ENCODE measurements at places on chromosomes 12 and 14. TPM values are rescaled to one million over a fixed set of nuclear protein-coding genes. Genes with fewer than 3 reads are reported as not detected.

DNA sequence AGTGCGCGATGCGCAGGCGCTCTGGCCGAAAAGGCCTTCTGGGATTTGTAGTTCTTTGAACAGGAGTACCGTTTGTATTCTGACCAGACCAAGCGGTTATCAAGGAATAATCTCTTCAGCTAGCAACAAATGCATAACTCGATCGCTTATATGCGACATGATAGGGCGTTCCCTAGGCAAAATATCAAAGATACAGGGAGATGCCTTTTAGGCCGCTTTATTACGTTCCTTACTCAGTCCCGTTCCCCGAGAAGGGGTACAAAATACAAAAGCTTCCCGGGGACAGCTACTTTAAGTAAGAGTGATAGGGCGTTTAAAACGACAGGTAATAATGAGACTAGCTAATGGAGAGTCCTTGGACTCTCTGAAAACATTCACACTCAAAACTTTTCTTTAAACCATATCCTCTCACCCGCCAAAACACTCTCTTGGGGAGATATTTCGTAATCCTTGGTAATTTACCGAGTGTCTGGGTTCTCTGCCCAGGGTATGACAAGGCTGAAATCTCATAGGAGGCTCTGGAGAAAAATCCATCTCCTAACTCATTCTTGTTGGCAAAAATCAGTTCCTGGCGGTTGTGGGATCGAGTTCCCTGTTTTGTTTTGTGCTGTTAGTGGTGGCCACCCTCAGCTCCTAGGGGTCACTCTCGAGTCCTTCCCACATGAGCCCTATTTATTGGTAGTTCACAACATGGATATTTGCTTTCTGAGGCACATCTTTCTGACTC is 412 bp upstream of the SNW1 start:
- no peak for DNase-seq

GRCh38 chr12:69338120-69338859 is 9.9 kb upstream of the LYZ start:
- no peak for DNase-seq

KCNC2 gene
- 21.1 TPM for total RNA-seq

GRCh38 chr12:13008741-13009380 is 8.8 kb upstream of the HEBP1 start:
- DNase-seq: no peak

- DNase-seq: no peak
These were observed 14.7 kb upstream of the LPCAT3 start for GRCh38 chr12:7032990-7033389.

DNA sequence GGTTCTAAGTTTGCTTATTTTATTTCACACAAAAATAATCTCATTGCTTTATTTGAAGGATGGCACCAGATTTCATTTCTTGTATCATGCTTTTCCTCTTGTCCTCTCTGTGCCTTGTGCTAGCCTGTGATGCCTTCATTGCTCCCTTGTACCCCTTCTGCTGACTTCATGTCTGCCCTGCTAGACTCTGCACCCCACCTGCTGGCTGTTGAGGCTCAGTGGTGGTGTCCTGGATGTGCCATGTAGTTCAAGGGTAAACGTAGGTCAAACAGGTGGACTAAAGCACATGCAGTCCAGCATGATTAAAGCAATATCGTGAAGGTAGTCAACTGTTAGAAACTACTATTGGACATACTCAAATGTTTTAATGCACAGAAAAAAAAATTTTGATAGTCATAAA is 21.6 kb downstream of the MRPS35 start:
- DNase-seq: no peak

GRCh38 chr12:107801150-107801549 is 26.6 kb downstream of the ASCL4 start:
- DNase-seq: no peak

NTS gene
- total RNA-seq: 1.2 TPM

NPAS3 gene
- 44.6 TPM for total RNA-seq

DNA sequence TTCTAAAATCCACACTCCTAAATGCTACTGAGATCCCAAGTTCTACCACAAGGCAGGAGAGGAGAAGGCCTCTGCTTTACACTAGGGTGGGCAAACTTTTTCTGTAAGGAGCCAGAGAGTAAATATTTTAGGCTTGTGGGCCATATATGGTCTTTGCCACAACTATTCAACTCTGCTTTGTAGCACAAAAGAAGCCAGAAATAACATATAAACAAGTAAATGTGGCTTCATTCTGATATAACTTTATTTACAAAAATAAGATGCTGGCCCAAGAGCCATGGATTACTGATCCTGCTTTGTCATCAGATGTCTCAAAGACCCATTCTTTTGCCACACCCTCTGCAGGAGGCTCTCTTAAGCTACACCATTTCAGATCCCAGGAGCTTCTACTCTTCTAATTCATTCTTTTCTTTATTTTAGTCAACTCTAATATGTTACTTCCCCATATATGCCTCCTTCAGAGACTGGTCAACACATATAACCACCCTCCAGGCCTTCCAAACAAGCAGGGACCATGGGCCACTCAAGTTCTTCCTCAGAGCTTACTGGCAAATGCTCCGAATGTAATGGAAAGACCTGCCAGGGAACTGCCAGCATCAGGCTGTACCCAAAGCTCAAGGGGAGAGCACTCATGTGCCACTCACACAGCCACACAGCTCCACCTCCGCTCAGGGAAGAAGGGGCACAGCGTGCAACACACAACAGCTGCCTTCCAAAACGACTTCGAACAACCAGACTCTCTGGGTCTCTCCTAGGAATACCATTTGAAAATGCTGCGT is 15.6 kb downstream of the APPL2 start:
- no peak for DNase-seq

DNA sequence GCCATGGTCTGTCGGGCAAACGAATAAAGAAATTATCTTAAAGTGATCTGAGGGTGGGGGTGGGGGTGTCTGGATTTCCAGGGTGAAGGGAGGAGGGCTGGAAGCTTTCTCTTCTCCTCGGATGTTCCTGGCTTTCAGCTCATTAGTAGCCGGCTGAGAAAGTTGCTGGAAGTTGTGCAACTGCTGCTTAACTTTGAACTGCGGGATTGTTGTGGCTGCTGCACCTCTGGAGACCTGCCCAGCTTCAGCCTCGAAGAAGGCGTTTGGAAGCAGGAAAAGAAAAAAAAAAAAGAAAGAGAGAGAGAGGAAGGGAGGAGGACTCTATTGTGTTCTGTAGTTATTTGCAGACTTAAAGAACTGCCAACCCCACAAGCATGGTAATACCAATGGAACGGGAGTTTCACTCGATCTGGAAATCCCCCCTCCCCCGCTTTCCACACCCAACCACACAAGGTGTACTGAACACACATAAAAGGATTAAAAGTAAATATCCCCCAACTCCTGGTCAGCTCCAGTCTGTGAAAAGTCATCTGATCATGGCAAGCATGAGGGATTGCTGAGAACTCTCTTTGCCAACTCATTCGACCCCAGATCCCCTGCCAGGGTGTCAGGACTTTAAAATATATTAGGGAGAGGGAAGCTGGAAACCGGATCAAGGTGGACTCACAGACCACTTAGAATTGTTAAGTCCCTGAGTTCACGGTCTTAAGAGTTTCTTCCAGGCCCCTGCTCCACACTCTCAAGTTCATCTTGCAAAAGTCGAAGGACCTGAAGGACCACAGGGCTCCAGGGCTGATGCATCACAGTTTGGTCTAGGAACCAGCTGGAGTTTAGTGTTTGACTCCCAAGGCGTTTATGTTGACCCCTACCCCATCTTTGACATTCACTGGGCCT is at the start of gene RASSF9:
TSS of gene RASSF9 (minus strand) at position 213 of the 894 bp plus-strand sequence. CDS start at position 5, 208 bp downstream.
- DNase-seq: no peak

LRRC10 gene
- not detected for total RNA-seq

GRCh38 chr12:12683725-12684124 is 12.3 kb downstream of the GPR19 start:
- no peak for DNase-seq

DNA sequence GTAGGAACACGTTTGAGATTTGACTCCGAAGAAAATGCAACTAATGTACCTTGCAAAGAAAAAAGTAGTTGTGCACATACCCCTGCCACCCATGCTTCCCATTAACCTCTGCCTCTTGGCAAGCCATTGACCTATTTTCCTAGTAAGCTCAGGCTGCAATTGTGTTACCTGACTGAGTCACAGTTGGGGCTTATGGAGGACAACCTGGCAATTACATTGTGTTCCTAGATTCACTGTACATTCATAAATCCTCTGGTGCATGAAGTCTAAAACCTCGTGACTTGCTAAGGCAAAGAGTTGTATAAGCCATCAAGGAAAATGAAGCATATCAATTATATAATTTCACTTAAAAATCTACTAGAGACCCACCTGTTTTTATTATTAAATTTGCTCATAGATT is 62.0 kb upstream of the DUSP6 start:
- no peak for DNase-seq

DNA sequence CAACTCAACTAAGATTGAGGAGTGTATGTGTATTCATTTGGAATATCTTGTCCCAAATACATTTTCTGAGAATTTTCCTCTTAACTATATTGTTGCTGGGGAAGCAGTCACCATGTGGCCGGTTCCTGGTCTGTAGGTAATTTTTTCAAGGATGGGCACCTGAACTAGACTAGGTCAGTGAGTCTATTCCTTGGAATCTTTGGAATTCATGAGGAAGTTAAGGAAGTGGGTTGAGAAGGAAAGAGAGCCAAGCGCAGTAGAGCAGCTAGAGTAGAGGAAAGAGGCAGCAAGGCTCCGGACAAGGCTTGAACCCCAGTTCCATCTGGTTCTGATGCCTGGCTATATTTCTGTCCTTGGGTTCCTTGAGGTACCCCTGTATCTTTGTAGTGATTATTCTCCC is 183.7 kb downstream of the DACT1 start:
- no peak for DNase-seq

GRCh38 chr12:117148642-117149041 is 41.6 kb downstream of the FBXO21 start:
- DNase-seq: no peak

DNA sequence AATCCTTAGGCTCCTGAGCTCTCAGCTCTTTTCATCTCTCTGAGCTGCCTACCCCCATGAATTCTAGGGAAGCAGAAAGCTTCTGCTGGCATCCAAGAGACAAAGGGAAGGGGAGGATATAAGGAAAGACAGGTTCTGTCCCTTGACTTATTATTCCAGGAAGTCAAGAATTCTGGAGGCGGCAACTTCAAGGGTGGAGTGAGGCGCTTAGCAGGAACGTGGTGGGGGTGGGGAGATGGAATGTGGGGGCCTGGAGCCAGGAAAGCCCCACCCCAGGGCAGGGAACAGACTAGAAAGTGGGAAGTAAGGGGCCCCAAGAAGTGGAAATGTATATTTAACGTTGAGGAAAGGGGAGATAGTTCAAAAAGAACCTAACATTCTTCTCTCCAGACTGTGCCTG is 1.4 kb downstream of the CALCOCO1 start:
- no peak for DNase-seq

NKX2-1 gene
- 0.31 TPM for total RNA-seq

GLRX5 gene
- total RNA-seq: 28.7 TPM

- DNase-seq: no peak
These were observed 8.1 kb upstream of the RIMKLB start for GRCh38 chr12:8689681-8690080.

- peak; percentile 23 for DNase-seq
These were observed 53.1 kb downstream of the KCNA1 start for GRCh38 chr12:4962539-4963486.

- DNase-seq: no peak
These were observed 5.1 kb upstream of the ENDOU start for GRCh38 chr12:47730341-47730744.

DNA sequence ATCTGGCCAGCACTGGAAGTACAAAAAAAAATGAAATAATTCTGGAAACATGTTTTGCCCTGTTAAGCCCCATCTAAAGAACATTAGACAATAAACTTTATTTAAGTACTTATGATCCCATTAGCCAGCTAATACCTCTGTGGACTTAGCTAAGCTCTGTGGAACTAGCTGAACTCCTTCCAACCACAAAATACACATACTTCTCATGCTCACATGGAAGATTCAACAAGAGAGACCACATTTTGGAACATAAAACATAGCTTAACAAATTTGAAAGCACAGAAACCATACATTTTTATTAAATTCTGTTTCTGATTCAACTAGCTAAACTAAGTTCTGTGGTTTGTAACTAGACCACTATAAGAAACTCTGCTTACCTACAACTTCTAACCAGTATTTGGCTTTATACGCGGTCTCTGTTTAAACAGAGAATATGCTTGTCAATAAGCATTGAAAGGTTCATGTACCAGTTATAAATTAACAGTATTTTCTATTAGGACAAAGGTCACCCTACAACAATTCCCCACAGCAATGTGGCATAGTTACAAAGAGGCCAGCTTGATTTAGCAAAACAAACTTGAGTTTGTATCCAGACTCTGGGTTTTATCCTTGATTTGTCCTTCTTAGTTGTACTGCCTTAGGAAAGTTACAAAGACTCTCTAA is 300.1 kb downstream of the C12orf50 start:
- no peak for DNase-seq

GRCh38 chr12:99916555-99916954 is 68.2 kb downstream of the ANKS1B start:
- no peak for DNase-seq

GRCh38 chr14:67413806-67414769 is 2.1 kb upstream of the PLEK2 start:
- no peak for DNase-seq

DNA sequence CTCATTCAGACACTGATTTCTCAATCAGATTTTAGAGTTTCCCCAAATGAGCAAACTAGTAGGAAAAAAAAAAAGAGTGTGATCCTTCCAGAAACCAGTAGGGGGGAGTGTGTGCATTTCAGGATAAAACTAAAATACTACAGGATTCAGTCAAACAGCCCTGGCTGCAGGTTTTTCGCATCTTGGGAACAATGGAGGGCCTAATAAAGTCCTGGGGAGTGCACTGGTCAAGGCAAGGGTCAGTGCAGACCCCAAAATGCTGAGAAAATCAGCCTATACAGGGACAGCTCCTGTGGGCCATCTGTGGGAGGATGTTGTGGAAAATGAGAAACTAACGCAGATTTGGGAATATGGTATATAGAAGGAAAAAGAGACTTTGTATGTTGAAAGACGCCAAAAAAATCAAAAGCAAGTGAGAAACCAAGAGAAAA is 22.2 kb upstream of the ABCD4 start:
- DNase-seq: no peak

DNA sequence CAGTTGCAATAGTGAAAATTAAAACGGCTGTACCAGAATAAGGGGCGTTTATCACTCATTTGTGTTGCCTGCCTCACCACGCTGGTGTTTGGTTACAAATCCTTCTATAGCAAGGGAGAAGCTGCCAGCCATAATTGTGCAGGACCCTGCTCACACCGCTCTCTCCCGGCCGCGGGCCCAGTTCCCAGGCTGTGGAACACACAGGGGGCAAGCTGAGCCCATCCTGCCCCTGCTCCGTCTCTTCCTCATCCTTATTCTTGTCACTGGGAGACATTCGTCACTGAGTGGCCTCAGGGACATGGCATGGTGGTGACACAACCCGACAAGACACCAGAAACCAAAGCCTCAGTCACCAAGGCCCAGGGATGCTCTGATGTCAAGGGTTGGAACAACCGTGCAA is 116.3 kb upstream of the FKBP4 start:
- no peak for DNase-seq

DNA sequence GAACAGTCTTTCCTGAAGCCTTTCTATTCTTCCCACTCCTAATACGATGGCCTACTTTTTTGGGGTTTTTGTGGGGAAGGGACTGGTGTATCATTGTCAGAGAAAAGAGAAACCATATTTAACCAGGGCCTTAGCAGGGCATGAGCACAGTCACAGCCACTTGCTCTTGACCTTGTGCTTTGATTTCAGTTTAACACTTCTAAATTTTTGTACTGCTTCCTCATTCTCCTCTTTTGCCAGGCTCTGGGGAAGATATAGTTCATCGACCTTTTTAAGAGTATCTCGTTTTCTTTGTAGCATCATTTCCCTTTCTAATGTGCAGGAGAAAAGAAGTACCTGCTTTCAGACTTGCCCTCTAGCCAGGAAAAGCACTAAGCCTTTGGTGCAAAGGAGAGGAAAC is 2.2 kb downstream of the ZBTB1 start:
- no peak for DNase-seq
